ENCODE measurements at places on chromosomes 5 and 9.

GRCh38 chr5:63860379-63860778, 101.9 kb downstream of the HTR1A start:
- DNase-seq, result no peak

- DNase-seq, result no peak
Measured at GRCh38 chr5:38673671-38674071, 117.2 kb upstream of the LIFR start.

DNA sequence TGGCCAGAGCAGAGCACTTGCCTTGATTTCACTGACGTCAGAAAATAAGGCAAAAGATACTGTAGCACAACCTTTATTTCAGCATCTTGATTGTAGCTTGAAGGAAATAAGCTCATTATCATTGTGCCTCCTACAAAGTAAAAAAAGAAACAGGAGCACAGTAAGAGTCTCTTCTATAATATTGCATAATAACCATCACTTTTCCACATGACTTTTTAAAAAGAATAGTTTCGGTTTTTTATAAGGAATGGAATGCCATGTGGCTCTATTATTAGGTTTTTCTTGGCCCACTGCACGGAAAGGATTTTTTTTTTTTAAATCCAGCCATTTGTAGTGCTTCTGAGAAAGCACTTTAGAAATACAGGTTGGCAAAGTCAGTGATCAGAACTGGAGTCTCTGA, 655.3 kb downstream of the LRRC70 start:
- DNase-seq, result no peak

- DNase-seq, result no peak
Measured at GRCh38 chr5:125412561-125413495, 666.4 kb upstream of the ZNF608 start.
